ENCODE measurements at places on chromosomes 13 and 19.
A peak's percentile ranks its signal among the peaks of the same experiment; 100 is the strongest.

GRCh38 chr13:50526661-50527071 lies 316.8 kb downstream of the DLEU7 start:
- no peak for DNase-seq

DNA sequence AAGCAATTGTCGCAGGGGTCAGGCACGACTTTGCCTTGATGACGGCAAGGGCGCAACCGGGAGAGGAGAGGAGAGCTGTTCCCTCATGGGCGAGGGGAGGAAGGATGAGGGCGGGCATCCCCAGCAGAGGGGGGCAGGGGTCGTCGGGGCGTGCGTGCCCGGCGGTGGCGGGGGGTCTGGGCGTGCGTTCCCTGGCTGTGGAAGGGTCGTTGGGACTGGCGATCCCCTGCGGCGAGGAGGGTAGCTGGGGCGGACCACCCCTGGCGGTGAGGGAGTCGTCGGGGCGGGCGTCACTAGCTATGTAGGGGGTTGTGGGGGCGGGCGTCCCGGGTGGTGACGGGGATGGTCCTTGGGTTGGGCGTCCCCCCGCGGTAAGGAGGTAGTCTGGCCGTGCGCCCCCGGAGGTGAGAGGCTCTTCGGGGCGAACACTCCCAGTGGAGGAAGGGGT lies 1.7 kb downstream of the COMP start:
- DNase-seq, result no peak

GRCh38 chr13:27619728-27620376 lies 477 bp downstream of the LNX2 start:
- DNase-seq, result no peak

DNA sequence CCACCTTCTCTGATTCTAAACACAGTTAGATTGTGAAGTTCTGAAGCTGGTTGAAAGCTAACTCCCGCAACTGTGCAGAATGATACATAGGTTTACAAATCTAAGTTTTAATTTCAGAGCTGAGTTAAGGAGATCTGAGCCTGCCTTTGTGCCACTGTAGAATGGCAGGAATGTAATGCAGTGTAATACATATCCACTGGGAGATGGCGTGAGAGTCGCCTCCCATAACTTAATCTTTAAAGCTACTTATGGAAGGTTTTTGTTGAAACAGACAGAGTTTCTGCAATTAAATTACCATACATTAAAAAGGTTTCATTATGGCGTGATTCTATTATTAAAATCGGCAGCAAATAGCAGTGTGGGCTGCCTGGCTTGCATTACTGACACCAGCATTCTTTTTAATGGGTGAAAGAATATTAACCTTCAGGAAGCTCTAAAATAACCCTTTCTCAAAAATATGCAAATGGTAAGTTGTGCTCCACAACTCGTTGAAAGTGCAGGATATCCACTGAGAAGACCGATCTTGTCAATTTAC lies 257.4 kb downstream of the OLFM4 start:
- DNase-seq, result no peak

DNA sequence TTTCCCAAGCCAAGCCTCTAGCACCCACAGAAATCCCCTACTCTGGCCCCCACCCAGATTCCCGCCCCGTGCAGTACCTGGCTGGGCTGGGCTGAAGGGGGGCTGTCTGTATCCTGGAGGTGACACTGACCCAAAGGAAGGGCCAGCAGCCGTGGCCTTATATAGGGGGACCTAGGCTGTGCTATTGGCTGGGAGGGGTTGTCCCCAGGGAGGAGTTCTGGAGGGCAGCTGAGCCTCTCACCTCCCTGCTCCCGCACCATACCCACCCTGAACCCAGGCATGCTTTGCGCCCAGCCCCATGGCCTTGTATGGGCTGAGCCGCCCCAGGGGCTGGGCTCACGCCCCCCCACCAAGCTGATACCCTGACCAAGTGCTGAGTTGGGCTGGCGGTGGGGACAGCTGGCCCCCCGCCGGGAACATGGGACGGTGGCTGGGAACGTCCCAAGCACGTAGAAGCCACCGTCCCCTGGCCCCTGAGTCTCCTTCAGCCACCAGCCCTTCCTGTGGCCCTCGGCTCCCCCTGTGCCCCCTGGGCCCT lies at the start of gene CKM:
CKM (minus strand) TSS at position 132 of the 538 bp plus-strand sequence. CDS start 3,162 bp downstream, outside the sequence.
- DNase-seq, result no peak

GRCh38 chr13:33318037-33318436 lies 32.5 kb upstream of the STARD13 start:
- DNase-seq, result no peak

DNA sequence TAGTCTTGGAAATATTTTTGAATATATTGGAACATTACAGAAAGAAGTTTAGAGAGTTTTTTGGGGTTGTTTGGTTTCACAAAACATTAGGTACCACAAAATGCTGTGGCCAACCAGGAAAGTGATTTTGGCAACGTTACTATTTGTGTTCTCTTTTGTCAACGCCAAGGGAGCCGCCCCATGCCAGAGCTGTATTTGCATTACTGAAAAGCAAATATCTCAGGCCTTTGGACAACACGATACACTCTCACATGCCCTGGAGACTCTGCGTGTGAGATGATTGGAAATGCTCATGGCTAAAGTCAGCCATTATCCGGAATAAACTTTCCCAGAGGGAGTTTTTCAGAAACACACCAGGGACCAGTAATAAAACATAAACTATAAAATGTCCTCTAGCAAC lies 324.6 kb downstream of the SHISA2 start:
- no peak for DNase-seq

DNA sequence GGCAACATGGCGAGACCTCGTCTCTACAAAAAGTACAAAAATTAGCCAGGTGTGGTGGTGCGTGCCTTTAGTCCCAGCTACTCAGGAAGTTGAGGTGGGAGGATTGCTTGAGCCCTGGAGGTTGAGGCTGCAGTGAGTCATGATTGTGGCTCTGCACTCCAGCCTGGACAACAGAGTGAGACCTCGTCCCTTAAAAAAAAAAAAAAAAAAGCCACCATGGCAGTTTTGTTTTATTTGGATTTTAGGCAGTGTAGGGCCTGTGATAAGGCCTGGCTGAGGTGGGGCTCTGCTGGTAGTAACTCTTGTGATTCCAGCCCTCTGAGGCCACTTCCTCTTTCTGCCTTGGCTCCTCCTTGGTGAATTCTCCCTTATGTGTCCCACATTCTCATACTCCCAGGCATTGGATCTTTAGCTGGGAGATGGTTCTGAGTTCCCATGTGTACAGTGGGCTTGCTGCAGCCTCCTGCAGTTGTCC lies 39.2 kb downstream of the GATAD2A start:
- DNase-seq, result no peak

GRCh38 chr13:35855531-35856019 lies 275.6 kb downstream of the DCLK1 start:
- no peak for DNase-seq

GRCh38 chr19:56218961-56219360 lies 16.9 kb downstream of the ZSCAN5C start:
- no peak for DNase-seq

DNA sequence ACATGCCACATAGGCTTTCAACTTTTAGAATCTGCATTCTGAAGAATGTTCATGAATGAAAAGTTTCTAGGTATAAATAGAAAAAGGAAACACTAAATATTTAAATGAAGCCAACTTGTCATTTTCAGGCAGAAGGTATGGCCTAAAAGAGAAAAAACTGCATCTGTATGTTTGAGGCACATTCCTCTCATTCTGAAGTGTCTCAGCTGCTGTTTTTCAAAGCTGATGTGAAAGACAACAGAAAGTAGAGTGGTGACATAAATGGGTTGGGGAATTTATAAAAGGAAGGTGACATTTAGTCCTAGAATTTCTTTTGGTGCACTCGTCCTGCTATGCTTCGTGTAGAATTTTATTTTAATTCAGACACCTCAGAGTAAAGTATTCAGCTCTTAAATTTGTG lies 539.6 kb upstream of the SLITRK5 start:
- no peak for DNase-seq

- DNase-seq, result peak; percentile 31
These were observed 9.4 kb downstream of the SIRT6 start for GRCh38 chr19:4172861-4173473.

- no peak for DNase-seq
These were observed 5.3 kb downstream of the SIGLECL1 start for GRCh38 chr19:51256155-51256625.

DNA sequence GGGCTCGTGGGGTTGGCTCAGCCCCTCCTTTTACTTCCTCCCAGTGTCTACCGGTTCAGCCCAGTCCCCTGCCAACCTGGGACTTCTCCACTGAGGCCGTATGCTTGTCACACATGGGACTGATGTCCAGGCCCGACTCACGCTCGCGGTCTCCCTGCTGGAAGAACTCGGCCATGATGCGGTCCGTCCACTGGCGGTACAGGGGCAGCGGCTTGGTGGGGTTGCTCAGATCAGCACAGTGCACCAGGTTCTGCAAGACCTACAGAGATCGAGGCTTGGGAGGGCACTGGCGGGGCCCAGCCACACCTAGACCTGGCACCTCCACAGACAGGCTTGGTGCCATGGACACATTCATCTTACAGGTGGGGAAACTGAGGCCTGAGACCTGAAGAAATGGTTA lies 7.8 kb upstream of the RAB3A start:
- DNase-seq, result no peak

DNA sequence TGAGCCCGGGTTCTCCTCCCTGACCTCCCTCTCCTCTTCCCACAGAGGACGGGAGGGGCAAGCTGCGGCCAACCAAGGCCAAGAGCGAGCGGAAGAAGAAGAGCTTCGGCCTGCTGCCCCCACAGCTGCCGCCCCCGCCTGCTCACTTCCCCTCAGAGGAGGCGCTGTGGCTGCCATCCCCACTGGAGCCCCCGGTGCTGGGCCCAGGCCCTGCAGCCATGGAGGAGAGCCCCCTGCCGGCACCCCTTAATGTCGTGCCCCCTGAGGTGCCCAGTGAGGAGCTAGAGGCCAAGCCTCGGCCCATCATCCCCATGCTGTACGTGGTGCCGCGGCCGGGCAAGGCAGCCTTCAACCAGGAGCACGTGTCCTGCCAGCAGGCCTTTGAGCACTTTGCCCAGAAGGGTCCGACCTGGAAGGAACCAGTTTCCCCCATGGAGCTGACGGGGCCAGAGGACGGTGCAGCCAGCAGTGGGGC lies 162.2 kb downstream of the KDM4B start:
- no peak for DNase-seq

GRCh38 chr13:47796816-47797215 lies 204.3 kb downstream of the SUCLA2 start:
- DNase-seq, result no peak

- no peak for DNase-seq
These were observed 23.5 kb upstream of the ALOX5AP start for GRCh38 chr13:30711837-30712236.

GRCh38 chr13:77480066-77480465 lies 55.4 kb upstream of the SCEL start:
- DNase-seq, result no peak

GRCh38 chr19:1763648-1764639 lies 10.6 kb downstream of the ONECUT3 start:
- no peak for DNase-seq

DNA sequence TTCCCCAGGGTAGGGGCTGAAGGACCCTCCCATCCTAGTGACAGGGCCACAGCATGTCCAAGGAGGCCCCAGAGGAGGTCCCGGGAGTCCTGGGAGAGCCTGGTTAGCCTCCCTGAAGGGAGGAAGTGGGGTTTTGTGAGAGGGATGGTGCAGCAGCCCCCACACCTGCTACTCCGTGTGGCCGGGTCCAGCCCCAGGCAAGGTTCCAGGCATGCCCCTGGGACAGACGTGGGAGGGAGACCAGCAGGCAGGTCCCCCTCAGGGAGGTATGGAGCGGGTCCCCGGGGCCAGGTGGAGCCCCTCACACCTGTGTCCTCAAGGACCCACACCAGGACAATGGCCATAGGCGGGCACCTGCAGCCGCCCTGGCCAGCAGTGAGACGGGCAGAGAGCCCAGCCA lies 1.9 kb upstream of the F7 start:
- DNase-seq, result no peak
